ENCODE measurements at places on chromosomes 16 and 17.

DNA sequence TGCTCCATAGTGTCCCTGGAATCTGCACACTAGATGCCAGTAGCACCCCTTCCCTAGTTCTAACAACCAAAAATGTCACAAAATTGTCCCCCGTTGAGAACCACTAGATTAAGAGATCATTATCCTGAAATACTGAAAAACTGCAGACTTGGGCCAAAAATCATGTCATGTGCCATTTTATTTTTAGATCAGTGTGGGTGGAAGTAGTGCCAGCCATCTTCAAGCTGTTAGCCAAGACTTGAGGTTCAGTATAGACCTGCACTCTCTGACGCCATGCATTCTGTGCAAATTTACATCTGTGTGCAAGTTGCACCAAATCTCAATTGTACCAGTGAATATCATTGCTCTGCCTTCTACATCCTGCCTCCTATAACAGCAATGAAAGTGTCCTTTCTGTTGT lies 31.5 kb upstream of the NOL11 start:
- no peak for DNase-seq

DNA sequence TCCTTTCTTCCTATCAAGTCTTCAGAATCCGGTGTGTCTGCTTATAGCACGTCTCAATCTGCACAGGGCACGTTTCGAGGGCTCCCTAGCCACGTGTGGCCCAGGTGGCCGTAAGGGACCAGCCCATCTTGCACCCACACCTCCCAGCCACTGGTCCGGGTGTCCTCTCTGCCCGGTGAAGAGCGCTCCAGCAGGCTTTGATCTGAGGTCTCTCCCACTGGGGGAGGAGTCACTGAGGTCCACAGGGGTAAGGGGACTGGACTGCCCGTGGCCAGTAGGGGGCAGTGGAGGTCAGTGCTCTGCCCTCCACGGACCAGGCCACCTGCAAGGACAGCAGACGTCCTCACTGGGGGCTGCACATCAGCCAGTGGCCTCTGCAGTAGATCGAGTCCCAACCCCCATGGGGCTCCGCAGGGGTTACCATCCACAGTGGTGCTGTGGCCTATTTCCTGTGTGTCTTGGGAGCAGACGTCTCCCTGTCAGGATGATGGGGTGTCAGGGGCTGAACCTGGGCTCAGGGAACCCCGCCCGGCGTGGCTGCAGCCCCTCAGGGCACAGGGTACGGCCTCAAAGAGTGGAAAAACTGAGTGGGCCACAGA lies 204.1 kb upstream of the CIBAR2 start:
- DNase-seq: no peak

DNA sequence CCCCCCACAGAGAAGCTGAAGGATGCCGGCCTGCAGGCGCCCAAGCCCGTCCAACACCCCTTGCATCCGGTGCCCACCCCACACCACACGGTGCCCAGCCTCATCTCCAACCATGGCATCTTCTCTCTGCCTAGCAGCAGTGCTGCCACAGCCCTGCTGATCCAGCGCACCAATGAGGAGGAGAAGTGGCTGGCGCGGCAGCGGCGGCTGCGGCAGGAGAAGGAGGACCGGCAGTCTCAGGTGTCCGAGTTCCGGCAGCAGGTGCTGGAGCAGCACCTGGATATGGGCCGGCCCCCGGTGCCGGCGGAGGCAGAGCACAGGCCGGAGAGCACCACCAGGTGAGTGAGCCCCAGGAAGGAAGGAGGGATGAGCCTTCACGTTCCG lies 31.5 kb downstream of the GINS2 start:
- DNase-seq: no peak

GRCh38 chr16:4933871-4934395 lies 3.0 kb downstream of the PPL start:
- no peak for DNase-seq

DNA sequence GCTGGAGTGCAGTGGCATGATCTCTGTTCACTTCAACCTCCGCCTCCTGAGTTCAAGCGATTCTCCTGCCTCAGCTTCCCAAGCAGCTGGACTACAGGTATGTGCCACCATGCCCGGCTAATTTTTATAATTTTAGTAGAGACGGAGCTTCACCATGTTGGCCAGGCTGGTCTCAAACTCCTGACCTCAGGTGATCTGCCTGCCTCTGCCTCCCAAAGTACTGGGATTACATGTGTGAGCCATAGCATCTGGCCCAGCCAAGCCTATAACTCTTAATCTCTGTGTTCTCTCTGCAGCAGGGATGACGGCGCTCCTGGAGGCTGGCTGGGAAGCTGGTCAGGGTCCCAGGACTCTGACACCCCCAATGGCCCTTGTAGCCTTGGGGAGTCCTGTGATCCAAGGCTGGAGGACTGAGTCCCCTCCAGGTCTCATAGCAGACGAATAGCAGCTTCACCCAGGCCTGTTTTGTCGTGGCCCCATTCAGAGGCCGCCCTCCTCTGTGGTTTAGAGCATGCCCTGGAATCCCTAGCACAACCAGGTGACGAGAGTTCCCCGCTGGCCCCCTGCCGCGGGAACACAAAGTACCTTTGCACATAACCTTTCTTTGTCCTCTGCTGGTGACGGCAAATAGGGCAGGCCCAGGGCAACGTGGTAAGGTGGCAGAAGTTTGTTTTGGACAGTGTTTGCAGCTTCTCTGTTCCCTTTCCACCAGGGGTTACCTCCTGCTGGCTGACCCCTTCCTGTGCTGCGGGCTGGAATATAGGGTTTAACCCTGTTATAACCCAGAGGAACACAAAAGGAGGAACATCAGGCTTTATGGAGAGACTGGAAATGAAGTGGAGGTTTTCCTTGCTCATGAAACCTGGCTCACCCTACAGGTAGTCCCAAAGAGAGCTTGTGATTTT lies 43.0 kb upstream of the TOB1 start:
- DNase-seq: no peak

GRCh38 chr17:60934723-60935122 lies 257.1 kb downstream of the BCAS3 start:
- no peak for DNase-seq

DNA sequence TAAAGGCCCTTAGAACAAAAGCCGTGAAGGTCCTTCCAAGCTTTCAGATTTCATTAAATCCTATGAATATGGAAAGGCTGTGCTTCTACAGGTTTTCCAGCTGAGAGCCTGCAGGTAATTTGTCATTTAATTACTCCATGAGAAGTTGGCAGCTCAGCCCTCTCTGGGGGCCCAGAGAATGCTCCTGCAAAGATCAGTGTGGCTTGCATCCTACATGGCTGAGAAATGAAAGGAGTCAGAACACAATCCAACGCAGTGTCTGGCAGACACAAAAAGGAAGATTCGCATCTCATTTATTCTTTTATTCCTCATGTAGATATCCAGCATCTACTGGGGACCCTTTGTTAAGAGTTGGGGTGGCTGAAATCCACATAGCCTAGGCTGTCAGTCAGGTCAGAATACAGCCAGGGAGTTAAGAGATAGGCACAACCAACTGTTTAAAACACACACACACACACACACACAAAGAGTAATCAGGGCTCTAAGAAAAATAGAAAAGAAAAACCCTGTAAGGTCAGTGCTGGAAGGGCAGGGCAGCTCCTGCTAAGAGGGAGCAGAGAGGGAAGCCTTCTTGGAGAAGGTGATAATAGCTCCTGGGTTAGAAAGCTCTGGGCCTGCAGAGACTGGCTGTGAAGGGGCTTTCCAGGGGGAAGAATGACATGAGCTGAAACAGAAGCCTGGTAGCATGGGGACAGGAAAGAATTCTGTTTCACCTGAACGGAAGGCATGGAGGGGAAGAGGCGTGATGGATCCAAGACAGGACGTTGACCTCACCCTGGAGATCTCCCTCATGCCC lies 46.9 kb upstream of the WSCD1 start:
- DNase-seq: no peak

DNA sequence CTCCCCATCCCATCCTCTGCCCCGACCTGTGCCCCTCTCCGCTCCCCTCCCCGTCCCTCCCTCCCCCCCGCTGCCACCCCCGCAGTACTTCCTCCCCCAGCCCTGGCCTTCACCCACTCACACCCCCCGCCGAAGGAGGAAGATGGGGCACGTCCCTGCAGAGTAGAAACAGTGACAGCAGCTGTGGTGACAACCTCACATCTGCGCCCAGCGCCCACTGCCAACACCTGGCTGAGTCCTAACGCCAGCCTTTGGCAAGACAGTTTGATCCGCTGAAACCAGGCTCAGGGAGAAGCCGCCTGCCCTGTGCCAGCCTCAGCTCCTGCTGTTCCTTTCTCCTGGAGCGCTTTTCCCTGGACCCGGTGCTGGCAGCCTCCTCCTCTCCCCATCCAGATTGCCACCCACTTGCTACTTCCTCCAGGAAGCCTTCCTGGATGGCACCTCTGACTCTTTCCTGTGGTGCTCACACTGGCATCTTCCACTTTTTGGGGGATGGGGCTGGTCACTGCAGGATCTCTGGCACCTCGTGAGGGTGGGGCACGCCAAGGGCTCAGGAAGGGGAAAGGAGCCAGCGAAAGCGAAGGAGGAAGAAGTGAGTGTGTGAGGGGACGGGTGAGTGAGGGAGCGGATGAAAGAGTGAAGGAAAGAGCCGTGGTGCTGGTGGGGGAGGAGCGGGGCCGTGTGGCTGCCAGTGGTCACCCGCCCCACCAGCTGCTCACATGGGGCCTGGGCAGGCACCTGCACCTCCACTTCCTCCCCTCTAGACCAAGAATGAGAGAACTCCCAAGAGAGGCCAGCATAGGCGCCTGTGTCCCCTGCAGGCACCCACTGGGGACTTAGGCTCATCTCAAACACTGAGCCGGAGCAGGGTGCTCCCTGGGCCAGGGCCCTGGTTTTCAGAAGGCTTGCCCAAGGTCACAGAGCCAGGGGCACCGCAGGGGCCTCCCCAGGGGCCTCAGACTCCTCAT lies 27.0 kb downstream of the ZFPM1 start:
- DNase-seq: no peak

- DNase-seq: no peak
Measured at GRCh38 chr17:76161619-76162266, 20.7 kb upstream of the FOXJ1 start.

DNA sequence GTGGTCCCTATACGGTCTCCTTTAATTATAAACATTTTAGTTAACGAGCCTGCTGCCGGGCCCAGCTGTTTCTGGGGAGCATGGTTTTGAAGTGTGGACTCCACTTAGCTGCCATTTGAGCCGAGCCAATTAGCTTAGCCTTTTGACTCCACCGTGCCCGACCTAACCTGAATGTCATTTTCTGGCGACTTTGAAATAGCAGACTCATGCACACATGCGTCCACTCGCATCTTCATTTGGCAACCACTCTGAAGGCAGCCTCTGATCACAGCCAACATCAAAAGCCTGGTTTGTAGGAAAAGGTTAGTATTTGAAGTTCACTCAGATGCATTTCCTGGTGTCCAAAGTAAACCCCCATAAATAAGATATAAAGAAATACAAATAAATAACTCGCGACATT lies 16.8 kb downstream of the AXIN2 start:
- no peak for DNase-seq
